ENCODE measurements at places on chromosomes 5 and 9.

- DNase-seq: peak; percentile 52
Observed at GRCh38 chr5:154467655-154468354, 10.2 kb downstream of the HAND1 start.

- DNase-seq: no peak
Observed at GRCh38 chr5:172666251-172666650, 25.2 kb downstream of the NEURL1B start.

DNA sequence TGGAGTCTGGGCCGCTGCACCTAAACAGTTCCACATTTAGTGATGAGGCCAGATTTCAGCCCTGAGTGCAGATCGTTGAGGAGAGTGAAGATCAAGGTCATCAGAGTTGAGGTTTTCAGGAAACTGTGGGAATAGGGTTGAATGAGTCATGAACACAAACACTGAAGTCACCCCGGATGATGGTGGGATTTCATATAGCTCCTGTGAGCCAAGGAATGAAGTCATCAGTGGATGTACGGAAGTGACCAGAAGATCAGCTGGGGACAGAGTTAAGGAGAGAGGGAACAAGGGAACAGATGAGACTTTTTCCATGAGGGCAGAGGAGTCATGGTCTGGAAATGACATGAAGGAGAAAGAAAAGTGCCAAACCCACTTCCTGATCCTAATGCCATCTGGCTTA is 36.5 kb downstream of the PALM2AKAP2 start:
- no peak for DNase-seq

- no peak for DNase-seq
Observed at GRCh38 chr9:109289186-109289585, 31.7 kb downstream of the EPB41L4B start.

- no peak for DNase-seq
Observed at GRCh38 chr5:3050863-3051262, 299.4 kb upstream of the IRX2 start.

DNA sequence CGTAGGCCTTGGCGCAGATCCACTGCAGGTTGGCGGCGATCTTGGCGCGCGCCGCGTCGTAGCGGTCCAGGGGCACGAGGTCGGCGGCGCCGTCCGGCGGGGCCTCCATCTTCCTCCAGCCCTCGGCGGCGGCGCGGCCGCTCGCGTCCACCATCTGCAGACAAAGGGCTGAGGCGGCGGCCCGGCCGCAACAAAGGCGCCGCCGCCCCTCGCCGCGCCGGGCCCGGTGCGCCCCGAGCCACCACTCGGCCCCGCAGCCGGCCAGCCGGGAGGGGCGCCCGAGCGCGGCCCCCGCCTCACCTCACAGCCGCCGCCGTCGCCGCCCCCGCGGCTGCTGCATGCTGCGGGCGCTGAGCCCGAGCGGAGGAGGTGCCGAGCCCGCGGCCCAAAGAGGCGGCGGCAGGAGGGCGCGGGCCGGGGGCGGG is 328 bp downstream of the CAMSAP1 start:
- no peak for DNase-seq

DNA sequence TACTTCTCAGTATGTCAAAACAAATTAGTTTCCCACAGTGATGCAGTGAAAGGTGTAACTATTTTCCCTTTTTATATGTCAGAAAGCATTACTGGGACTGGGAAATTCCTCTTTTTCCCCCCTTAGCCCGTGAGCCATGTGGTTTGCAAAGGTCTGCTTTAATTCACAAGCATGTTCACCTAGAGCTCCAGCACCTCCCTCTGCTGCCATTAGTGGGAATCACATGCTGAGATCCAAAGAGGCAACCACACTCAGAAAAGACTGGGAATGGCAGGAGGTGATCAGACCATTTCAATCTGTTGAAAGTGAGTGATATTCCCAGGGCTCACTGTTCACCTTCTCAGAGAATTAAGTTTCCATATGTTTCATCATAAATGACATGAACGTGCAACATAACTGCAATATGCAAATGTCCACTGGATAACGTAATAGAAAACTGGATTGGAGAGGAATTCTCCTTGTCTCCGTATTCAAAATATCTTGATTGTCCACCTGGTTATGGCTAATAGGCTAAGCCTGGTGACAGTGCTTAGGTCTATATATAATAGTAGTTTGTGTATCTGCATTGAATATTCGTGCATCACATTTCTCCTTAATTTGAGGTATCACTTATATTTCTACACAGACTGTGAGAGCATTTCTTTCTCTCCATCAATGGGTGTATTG is 703.5 kb upstream of the WWC1 start:
- DNase-seq: no peak

DNA sequence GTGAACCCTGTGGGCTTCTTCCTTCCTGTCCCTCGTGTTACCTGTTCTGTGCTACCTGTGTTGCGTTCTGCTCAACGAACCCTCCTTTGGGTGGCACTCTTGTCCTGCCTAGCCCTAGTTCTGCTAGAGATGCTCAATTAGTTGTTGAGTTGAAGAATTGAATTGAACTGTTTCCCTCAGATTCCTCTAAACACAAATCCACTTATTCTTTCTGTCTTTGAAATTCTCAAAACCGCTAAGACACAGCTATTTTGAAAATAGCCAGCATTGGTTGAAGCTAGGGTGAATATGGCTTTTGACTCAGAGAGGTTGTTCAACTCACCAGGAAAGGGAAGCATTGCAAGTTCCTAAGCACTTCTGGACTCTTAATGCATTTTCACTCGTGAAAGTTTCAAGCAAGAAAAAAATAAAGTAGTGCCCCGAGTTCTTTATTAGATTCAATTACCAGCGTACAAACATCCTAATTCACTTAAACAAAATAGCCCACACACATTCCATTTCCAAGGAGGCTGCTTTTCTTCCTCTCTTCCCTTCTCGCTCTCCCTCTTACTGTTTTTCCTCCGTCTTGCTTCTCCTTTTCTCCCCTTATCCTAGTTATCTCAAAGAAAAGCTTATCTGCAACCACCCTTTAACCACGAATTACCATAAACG is 642 bp upstream of the ITGA1 start:
- DNase-seq: no peak

- DNase-seq: peak; percentile 65
Observed at GRCh38 chr9:134163371-134164196, 780 bp downstream of the RNU6ATAC start.

GRCh38 chr5:160259341-160259740 is 30.0 kb downstream of the FABP6 start:
- DNase-seq: no peak

GRCh38 chr9:71681708-71682272 is 86.5 kb downstream of the CEMIP2 start:
- DNase-seq: no peak

- DNase-seq: no peak
Observed at GRCh38 chr5:56803025-56803424, 12.3 kb upstream of the MAP3K1 start.

DNA sequence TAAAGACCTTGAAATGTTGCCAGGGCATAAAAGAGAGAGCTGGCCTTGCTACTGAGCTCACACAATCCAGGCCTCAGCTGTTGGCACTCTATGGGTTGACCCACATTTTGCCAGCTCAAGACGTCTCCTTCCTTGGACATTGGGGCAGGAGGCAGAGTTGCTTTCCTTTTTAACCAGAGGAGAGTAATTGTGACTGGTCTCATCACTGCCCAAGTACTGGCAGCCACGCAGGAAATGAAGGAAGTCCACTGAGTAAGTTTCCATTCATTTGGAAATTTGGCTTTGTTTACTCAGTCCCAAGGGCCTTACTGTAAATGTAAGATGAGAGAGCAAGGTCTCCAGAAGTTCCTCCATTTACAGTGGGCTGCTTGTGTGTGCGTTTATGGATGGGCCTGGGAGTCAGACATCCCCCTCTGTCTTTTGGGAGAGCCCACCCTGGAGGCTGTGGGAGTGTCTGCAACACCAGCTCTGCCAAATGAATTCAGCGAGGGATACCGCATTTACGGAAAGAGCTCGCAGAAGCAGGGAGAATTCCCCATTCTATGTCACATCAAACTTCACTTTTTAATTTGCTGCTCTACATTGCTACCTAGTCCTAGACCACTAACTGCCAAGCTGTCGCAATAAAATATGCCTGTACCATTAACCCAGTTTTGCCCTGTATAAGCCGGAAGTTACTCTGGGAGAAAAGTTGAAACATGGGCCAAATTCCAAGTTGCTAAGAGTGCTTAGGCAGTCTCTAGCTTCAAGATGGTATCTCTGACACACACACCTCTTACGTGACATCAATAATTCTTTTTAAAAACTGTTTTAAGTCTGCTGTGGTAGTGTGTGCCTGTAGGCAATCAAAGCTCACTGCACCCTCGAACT is 24.5 kb upstream of the PDZD2 start:
- no peak for DNase-seq

DNA sequence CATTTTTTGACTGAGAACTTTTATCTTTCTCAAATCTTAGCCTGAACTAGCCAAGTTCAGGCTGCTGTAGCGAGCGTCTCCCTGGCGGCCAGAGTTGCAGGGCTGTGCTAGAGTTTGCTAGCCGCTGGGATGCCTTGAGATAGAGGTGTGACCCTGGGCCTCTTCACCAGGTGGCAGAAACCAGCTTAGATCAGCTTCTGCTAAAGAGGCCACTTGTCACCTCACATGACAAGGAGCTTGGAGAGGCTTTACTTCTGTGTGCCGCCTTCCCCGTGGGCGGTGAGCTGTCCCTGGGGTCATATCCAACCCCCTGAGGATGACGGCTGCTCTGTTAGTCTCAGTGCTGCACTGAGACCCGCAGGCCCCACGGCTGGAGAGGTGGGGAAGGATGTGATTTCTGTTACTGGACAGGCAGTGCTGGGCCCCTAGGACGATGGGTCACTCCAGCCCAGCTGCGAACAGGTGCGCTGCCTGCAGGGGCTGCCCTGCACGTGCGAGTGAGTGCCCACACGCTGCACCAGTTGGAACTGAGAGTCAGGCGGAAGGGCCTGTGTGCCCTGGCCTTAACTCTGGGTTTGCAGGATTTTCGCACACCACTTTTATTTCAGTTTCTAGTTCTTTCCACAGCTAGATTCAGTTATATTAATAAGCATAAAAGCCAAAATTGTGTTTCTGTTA is 63.8 kb downstream of the EHMT1 start:
- DNase-seq: no peak

DNA sequence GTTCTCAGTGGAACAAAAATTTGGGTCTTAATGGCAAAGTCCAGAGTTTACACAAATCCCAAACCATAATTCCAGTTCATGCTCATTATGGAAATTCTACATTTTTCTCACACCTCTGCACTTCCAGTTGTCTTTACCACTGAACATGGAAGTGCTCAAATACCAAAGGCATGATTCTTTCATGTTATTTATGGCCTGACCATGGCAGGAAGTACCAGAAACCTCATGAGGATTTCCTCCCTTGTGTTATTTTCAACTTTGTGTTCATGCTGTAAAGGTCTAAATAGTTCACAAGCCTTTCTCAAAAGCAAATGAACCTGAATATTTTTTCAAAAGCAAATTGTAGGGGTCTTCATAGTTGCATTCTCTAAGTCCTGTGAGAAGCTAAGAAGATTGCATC is 82.0 kb upstream of the ITGA1 start:
- no peak for DNase-seq

GRCh38 chr5:112549127-112549526 is 130.1 kb upstream of the EPB41L4A start:
- DNase-seq: no peak
